Activated CD4-positive, alpha-beta T cell treated with anti-CD3 and anti-CD28 coated beads, Interleukin-2, amount 10 ng/mL, durations not matched to agents 7 days and 5 days (primary cell): ENCODE measurements at places on chromosomes 2 and 18.

GRCh38 chr2:196956069-196956468, 29.6 kb upstream of the PGAP1 start:
- no peak for DNase-seq
- H3K4me3 ChIP-seq, result no peak overlapping the region
- H3K4me1 ChIP-seq, result peaks cover under 1% of the 10 kb centered on the region

- no peaks in the 10 kb centered on the region for H3K36me3 ChIP-seq
- H3K4me3 ChIP-seq, result no peak overlapping the region
- peaks cover 2% of the 10 kb centered on the region for H3K27me3 ChIP-seq
- DNase-seq, result no peak
- peaks cover 2% of the 10 kb centered on the region for H3K4me1 ChIP-seq
Measured at GRCh38 chr2:182241936-182242335, 184.9 kb downstream of the PDE1A start.

DNA sequence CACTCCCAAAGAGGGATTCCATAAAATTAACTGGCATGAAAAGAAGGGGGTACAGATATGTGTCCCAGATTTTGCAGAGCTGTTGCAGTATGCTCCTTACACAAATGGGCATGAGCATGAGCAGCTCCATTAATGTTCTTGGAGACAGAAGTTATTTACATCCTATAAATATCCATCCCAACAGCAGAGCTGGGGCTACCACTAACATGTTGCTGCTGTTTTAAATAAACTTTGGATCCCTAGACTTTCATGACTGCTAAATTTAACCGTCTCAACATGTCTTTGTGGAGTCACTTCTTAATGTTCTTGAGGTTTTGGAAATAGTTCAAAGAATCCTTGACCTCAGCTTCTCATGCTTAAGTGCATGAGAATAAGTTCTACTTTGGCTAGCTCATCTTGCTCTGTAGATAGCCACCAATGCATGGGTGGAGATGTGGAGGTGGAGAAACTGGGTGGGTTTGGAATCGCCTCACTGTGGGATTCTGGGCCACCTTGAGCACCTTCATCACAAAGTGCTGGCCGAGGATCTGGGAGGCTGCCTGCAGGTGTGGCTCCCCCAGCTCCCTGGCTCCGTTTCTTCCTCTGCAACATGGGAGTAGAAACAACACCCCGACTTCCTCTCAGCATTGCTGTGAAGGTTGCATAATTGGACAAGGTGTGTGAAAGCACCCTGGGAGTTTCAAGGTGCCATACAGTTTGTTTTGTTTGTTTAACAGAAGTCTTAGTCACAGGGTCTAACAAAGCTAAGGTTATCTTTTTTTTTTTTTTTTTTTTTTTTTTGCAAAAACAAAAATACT, 307.2 kb downstream of the MYCN start:
- H3K4me3 ChIP-seq, result no peak overlapping the region
- H3K4me1 ChIP-seq, result no peaks in the 10 kb centered on the region
- H3K27ac ChIP-seq, result no peak overlapping the region
- no peak for DNase-seq
- H3K36me3 ChIP-seq, result no peaks in the 10 kb centered on the region

DNA sequence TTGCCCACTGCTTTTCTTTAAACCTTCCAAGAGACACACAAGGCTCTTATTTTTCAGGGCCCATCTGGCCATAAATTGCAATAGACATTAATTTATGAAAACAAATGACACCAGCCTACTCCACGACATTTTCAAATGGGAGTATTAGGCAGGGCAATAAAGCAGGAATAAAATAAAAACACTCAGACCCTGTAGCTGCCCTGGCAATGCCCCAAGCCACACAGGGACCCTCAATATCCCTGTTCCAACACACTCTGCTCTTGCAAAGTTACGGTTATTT, 550.8 kb upstream of the TNP1 start:
- no peak for DNase-seq
- no peak overlapping the region for H3K4me3 ChIP-seq
- H3K4me1 ChIP-seq, result no peaks in the 10 kb centered on the region
- H3K27me3 ChIP-seq, result no peaks in the 10 kb centered on the region
- no peaks in the 10 kb centered on the region for H3K36me3 ChIP-seq

DNA sequence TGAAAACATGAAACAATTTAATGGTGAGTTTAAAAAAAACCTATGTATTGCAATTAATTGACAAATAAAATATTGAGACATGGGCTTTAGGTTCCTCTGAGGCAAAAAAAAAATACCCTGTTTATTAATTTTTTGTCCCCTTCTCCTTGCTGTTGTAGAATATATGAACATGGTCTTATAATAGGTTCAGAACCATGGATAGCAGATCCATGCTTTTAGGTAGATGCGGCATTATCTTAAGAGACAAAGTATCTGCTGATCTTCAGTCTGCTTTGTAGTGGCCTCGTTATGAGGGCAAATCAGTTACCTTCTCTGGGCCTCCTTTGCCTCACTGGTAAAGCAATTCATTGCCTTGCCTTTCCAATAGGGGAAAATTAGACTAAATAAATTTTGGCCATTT, 850.7 kb downstream of the NRXN1 start:
- no peak overlapping the region for H3K27ac ChIP-seq
- no peak overlapping the region for H3K4me3 ChIP-seq
- H3K4me1 ChIP-seq, result no peaks in the 10 kb centered on the region
- no peak for DNase-seq
- H3K36me3 ChIP-seq, result no peaks in the 10 kb centered on the region

DNA sequence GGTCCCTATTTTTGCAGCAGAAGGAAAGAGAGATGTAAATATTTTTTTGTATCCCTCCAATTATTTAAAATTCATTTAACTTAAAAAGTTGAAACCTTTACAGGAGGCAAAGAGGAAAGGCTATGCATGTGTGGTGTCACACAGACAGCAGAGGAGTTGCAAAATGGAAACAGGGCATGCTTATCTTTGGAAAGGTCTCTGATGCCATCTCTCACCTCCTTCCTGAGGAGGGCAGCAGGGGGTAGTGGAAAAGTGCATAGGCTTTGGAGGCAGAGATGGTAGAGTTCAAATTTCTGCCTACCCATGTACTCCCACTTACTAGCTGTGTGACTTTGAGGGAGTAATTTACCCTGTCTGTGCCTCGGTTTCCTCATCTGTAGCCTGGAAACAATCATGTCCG, 99.6 kb upstream of the MCFD2 start:
- no peaks in the 10 kb centered on the region for H3K27me3 ChIP-seq
- peak overlapping the region; percentile 37 for H3K27ac ChIP-seq
- peaks cover 30% of the 10 kb centered on the region for H3K36me3 ChIP-seq
- DNase-seq, result no peak
- H3K4me3 ChIP-seq, result no peak overlapping the region

- no peaks in the 10 kb centered on the region for H3K36me3 ChIP-seq
- no peaks in the 10 kb centered on the region for H3K27me3 ChIP-seq
- no peak overlapping the region for H3K4me3 ChIP-seq
- H3K4me1 ChIP-seq, result no peaks in the 10 kb centered on the region
- no peak for DNase-seq
Measured at GRCh38 chr2:23602116-23602515, 217.1 kb downstream of the KLHL29 start.

DNA sequence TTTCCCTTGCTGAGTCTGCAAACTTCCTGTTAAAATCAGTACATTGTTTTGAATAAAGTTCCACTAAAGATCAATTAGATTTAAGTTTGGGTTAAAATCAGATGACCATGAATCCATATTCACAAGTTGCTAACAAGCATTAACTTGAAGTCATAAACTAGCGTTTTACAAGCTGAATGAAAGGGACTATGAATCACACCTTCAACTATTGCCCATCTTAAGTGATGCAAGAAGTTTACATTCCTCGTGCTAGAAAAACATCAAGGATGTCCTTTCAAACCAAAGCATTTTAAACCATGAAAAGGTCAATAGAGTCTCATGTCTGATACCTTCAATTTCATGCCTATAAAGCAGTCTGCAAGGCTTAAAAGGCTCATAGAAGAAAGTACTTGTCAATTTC, 257.2 kb upstream of the SYT4 start:
- no peaks in the 10 kb centered on the region for H3K4me1 ChIP-seq
- no peaks in the 10 kb centered on the region for H3K27me3 ChIP-seq
- H3K27ac ChIP-seq, result no peak overlapping the region
- H3K36me3 ChIP-seq, result no peaks in the 10 kb centered on the region
- DNase-seq, result no peak

DNA sequence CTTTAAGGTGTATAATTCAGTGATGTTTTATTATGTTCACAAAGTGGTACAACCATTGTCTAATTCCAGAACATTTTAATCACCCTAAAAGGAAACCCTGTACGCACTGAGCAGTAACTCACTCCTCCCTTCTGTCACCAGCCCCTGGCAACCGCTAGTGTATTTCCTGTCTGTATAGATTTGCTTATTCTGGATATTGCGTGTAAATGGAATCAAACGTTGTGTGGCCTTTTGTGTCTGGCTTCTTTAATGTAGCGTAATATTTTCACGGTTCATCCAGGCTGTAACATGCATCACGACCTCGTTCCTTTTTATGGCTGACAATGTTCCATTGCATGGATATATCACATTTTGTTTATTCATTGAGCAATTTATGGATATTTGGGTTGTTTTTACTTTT, 8.3 kb downstream of the ZDBF2 start:
- H3K27me3 ChIP-seq, result peaks cover 8% of the 10 kb centered on the region
- DNase-seq, result no peak
- peaks cover 42% of the 10 kb centered on the region for H3K36me3 ChIP-seq
- H3K4me1 ChIP-seq, result no peaks in the 10 kb centered on the region
- no peak overlapping the region for H3K27ac ChIP-seq

DNA sequence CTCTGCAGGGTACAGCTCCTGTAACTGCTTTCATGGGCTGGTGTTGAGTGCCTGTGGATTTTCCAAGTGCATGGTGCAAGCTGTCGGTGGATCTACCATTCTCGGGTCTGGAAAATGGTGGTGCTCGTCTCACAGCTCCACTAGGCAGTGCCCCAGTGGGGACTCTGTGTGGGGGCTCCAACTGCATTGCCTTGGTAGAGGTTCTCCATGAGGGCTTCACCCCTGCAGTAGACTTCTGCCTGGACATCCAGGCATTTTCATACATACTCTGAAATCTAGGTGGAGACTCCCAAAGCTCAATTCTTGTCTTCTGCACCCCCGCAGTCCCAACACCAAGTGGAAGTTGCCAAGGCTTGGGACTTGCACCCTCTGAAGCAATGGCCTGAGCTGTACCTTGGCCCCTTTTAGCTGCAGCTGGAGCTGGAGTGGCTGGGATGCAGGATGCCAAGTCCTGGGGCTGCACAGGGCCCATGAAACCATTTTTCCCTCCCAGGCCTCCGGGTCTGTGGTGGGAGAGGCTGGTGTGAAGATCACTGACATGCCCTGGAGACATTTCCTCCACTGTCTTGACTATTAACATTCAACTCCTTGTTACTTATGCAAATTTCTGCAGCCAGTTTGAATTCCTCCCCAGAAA, 41.6 kb downstream of the EDAR start:
- no peaks in the 10 kb centered on the region for H3K4me1 ChIP-seq
- peaks cover 19% of the 10 kb centered on the region for H3K36me3 ChIP-seq
- no peaks in the 10 kb centered on the region for H3K27me3 ChIP-seq
- no peak for DNase-seq
- H3K27ac ChIP-seq, result no peak overlapping the region

DNA sequence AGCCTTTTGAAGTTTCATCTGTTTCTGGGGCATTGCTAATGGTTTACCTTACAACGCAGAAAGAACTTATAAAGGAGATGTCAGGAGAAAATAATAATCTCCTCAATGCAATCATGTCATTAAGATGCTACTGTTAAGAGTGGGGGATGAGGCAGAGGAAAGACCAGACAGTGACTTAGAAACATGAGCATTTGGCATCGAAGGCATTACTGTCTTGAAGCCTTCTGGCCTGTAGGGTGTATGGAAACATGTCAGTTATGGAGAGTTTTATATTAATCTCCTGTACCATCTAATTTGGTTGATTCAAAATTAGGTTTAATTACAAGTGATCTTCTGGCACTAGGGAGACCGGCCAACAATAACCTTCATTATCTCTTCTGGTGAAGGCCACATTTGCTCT, 32.5 kb downstream of the CDC42EP3 start:
- H3K4me3 ChIP-seq, result no peak overlapping the region
- no peaks in the 10 kb centered on the region for H3K27me3 ChIP-seq
- DNase-seq, result no peak
- peaks cover 42% of the 10 kb centered on the region for H3K36me3 ChIP-seq

DNA sequence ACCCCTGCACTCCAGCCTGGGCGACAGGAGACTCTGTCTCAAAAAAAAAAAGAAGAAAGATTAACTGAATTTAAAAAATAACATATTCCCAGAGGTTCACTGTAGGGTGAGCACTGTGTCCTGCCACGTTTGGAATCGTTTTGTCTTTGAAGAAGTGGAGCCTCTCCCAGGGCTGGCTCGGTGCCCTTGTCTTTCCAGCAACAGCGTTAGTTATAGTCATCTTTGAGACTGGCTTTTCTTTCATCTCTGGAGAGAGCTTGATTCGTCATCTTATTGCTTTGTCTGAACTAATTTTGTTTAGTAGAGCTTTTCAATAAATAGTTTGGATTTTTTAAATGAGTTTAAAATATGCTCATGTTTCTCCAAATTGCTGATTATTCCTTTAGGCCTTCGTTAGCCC, 50.5 kb downstream of the IMPA2 start:
- H3K27ac ChIP-seq, result no peak overlapping the region
- no peaks in the 10 kb centered on the region for H3K27me3 ChIP-seq
- no peak overlapping the region for H3K4me3 ChIP-seq
- DNase-seq, result no peak
- no peaks in the 10 kb centered on the region for H3K36me3 ChIP-seq

DNA sequence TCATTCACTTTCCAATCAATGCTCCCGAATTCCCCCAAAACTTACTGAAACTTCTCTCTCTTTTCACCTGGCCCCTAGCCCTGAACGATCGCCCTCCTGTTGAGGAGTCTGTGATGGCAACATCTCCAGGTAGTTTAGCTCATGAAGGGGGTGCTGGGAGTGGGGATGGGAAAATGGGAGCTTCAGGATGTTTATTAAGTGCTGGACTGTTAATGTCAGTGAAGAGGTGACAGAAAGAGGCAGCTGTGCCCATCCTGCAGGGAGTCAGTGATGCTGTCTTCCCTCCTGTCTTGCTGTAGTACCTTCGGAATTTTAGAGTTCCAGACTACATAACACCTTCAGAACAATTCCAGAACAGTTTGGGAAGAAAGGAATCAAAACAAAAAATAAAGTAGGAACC, 308.8 kb downstream of the ALK start:
- no peaks in the 10 kb centered on the region for H3K36me3 ChIP-seq
- H3K27me3 ChIP-seq, result peaks cover 15% of the 10 kb centered on the region
- H3K27ac ChIP-seq, result no peak overlapping the region
- no peaks in the 10 kb centered on the region for H3K4me1 ChIP-seq

DNA sequence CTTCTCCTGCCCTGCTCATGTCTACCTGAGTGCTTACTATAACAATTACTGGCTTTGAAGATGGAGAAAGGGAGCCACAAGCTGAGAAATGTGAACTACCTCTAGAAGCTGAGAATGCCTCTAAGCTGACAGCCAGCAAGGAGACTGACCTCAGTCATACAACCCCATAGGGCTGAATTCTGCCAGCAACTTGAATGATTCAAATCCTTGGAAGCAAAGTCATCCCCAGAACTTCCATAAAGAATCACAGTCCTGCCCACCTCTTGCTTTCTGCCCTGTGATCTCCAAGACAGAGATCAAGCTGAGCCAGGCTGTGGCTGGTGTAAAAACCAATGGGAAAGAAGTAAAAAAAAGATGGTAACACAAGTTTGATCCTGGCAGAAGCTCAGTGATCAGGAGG, 288.2 kb upstream of the SPHKAP start:
- H3K4me1 ChIP-seq, result no peaks in the 10 kb centered on the region
- no peak overlapping the region for H3K4me3 ChIP-seq
- no peaks in the 10 kb centered on the region for H3K27me3 ChIP-seq
- DNase-seq, result no peak

- no peak for DNase-seq
- peaks cover 12% of the 10 kb centered on the region for H3K4me1 ChIP-seq
- no peak overlapping the region for H3K27ac ChIP-seq
- H3K36me3 ChIP-seq, result no peaks in the 10 kb centered on the region
- peaks cover 5% of the 10 kb centered on the region for H3K27me3 ChIP-seq
Measured at GRCh38 chr18:57920036-57920435, 116.9 kb upstream of the ATP8B1 start.
